ENCODE measurements at places on chromosomes 12 and 14.

DNA sequence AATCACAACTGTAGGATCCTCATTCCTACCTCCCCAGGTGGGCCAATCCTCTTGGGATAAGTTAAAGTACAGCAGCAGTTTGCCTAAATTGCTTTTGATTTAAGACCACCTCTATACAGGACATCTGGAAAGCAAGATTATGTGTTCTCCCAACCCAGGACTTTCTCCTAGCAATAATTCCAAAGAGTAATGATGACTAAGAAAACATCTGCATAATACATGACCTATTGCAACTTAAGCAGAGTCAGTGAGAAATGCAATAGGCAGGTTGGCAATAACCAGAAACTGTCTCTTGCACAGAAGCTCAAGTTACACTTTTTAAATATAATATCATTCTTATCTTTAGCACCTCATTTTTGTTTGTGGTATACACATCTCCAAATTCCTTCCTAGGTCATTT, 275.4 kb downstream of the TRHDE start:
- no peak for DNase-seq

DNA sequence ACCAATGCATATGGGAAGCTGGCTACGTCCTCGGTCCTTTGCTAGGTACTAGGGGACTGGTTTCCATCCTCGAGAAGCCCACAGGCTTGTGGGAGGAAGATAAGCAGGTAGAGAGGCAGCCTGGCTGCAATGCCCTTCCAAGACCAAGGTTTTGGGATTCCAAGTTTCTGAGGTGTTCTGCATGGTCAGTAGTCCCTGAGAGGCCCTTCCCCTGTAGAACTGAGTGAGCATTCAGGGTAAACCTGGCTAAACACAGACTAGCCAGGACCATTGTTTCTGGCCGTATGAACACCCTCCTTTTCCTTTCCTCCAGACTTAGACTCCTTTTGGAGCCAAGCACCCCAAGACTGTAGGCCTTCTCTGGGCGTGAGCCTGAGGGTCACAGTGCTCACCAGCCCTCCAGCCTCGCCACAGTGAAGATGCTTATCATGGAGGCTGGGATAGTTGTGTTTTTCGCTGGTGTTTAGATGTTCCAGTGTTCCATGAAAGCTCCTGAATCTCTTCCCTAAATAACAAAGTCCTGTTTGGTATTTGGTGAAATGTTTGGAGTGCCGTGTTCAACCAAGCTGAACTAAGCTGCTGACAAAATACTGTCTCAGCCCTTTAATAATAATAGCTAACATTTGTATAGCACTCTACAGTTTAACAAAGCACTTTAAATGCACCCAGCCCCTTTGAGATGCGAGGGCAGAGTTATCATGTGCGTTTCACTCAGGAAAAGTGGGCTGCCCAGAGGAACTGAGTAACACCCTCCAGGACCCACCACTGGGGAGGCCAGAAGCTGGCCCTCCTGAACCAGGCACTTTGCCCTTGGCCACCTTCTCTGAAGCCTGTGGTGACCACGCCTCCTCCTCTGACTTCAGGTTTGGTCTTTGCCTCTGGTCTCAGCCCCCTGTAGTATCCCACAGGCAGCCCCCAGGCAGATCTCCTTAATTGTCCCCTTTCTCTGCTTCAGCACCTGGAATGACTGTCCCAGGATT, 284.5 kb downstream of the CACNA1C start:
- DNase-seq, result no peak

DNA sequence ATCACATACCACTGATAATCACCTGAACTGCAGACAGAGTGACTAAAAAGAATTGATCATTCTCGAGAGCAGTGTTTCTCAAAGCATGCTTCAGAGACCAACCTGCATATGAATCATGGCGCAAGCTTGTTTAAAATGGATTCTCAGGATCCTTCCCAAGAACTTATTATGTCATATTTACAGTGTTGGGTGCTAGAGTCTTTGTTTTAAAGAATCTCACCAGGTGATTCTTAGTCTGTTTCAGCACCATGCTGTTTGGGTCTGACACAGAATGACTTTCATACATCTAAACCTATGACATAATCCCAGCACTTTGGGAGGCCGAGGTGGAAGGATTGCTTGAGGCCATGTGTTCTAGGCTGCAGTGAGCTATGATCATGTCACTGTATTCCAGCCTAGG, 31.3 kb upstream of the SSPN start:
- no peak for DNase-seq

- no peak for DNase-seq
Observed at GRCh38 chr14:72902801-72903530, 9.1 kb upstream of the DPF3 start.

DNA sequence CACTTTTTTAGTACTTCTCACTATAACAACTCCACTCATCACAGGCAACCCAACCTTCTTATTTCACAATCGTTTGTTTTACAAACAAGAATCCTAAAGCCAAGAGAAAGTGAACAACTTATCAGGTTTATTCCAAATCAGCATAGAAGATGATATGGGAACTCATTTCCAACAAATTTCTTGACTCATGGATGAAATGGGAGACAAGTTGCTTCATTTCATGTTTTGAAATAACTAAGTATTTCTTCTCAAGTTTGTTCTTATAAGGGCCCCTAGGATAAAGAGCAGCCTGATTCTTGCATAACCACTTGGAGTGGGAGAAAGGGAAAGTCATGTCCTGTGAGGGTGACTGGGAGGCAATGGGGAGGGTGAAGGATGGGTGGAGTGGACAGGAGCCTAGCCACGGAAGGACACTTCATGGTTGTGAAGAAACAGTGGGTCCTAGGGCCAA, 168.3 kb downstream of the DUSP6 start:
- DNase-seq, result no peak

- DNase-seq, result no peak
Observed at GRCh38 chr14:31172084-31172483, 35.5 kb downstream of the HECTD1 start.

GRCh38 chr14:55336162-55336561, 64.9 kb downstream of the FBXO34 start:
- no peak for DNase-seq

DNA sequence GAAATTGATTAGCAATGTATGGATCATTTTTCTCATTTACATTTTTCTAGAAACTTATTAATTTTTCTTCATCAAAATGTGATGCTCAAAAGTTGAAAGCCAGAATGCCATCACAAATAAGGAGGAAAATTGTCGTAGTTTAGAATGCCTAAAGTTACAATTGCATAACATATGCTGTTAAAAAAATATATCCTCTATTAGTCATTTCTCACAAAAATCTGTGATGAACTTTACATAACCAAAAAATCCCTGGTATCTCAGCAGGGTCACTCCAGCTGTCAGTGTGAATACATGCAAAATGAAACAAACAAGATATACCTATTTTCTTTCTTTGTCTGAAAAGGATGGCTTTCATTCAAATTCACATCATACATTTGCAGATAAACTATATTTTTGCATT, 358.9 kb downstream of the PAWR start:
- DNase-seq, result no peak

DNA sequence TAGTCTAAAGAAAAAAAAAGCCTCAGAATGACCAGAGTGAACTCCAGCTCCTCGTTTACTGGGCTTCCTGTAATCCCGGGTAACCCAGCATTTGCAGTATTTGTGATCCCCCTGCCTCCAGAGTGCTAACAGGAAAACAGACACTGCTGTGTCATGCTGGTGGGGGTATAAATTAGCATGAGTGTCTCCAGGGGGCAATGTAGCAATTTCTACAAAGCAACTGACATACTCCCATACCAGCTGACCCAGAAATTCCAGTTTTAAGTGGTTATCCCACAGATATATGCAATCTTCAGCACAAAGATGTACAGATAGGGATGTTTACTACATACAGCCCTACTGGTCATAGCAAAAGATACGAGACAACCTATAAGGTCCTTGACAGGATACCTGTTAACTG, 18.8 kb downstream of the TTC7B start:
- no peak for DNase-seq

DNA sequence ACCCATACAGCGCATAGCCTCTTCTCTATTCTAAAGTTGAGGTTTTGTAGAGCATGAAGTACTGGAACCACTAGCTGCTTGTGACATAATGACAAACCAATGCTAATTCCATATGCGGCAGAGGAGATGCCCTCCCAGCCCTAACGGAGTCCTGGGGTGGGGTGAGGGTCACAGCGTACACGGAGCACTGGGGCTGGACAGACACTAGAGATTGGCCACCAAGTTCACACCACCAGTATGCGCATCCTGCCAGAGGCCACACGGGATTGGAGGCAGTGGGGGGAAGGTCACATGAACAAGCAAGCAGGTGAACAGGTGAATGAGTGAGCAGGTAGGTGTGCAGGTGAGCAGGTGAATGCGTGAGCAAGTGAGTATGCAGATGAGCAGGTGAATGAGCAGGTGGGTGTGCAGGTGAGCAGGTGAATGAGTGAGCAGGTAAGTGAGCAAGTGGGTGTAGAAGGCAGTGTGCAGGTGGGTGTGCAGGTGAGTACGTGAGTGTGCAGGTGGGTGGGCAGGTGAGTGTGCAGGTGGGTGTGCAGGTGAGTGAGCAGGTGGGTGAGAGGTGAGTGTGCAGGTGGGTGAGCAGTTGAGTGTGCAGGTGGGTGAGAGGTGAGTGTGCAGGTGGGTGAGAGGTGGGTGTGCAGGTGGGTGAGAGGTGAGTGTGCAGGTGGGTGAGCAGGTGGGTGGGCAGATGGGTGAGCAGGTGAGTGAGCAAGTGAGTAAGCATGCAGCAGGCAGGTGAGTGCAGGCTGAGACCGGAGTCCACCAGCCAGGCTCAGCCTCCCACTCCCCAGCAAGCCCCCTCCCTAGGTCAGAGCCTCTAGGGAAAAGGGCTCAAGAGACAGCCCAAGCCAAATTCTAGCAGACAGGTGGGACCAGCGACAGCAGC, 52.7 kb downstream of the CCDC85C start:
- no peak for DNase-seq

- no peak for DNase-seq
Observed at GRCh38 chr12:92509156-92509738, 193.5 kb upstream of the PLEKHG7 start.

- DNase-seq, result no peak
Observed at GRCh38 chr12:29552994-29553748, 55.7 kb upstream of the OVCH1 start.

DNA sequence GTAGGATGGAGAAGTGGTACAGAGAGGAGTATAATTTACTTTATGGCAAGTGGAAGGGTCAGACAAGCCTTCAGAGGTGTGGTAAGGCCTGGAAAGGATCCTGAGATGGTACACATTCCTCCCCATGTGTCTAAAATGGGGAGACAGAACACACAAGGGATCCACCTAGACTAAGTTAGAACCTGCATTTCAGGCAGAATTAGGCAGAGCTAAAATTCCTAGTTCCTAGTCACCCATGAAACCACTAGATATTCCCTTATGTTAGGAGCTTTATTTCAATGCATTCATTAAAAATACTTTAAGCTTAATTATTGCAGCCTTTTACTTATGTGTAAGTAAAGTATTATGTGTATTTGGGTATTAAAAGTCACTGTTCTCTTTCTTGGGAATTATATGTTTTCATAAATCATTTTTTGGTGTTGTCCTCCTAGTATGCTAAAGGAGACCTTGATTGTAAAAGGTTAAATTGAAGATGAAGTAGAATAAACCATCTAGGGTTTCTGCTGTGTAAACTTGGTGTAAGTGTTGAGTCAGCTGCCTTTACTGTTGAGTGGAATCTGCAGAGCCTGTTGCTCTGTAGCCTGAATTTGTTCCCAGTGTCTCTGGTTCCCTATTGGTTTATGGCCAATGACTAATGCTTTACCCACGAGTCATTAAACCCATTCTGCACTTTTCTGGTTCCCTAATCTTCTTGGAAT, 423.2 kb downstream of the ATP23 start:
- no peak for DNase-seq

- no peak for DNase-seq
Observed at GRCh38 chr12:69024413-69024812, 91.4 kb upstream of the CPM start.

DNA sequence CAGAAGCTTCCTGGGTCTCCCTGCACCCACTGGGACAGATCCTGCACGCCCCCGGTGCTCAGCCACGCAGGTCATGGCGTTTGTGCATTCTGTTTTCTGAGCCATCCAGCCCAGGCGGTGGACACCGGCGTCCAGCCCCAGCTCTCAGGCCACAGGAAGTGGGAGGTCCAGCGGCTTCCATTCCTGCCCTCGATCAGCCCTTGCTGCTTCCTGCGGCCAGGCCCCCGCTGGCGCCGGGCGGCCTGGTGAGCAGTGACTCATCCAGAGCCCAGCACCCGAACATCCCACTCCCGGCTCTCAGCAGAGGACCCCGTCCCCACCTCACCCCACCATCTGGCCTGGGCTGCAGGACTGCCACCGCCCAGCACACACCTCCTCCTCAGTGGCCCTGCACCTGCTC, 18.0 kb upstream of the NUDT14 start:
- no peak for DNase-seq

GRCh38 chr14:87386524-87386923, 606.5 kb downstream of the GALC start:
- no peak for DNase-seq

DNA sequence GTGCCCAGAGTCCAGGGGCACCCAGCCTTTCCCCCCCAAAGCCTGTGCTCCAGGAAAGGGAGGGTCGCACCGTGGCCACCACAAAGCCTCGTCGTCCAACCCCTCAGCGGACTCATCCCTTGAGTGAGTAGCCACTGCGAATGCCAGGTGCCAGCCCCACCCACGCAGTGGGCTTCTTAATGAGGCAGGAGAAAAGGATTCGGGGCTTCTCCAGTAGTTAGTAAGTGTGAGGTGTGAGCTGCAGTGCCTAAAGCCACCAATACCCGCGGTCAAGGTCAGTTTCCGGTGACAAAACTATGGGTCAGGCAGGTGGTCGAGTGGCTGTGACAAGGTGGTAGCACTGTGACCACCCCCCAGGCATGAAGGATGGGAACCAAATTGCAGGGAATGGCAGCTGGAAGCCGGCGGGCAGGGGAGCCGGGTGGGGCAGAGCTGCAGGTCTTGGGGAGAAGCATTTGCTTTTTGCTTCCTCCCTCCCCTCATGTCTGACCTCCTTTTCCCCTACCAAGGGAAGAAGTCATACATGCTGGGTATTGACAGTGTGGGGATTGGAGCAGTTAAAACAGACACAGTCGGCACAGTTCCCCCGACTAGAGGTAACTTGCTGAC, 8.0 kb downstream of the RAN start:
- DNase-seq, result no peak

GRCh38 chr12:62839869-62840660, 94.9 kb downstream of the PPM1H start:
- no peak for DNase-seq

GRCh38 chr12:3535431-3535841, 44.4 kb downstream of the PRMT8 start:
- DNase-seq, result no peak

DNA sequence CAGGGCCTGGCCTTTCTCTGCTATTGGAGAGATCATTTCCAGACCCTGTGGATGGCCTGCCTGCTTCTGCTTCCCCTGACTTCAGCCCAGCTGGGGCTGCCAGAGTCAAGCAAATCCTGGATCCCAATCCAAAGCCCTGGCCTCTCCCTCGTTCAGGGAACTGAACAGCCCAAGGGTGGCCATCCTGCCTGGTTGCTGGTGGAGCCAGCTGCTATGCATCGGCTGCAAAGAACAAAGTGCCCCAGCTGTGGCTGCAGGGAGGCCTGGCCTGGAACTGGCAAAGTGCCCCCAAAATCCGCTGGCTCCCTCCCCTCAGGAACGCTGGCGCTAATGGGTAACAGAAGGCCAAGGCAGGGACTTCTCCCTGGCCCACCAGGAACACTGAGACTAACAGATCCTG, 56.4 kb downstream of the LRRC74A start:
- no peak for DNase-seq

GRCh38 chr14:24837280-24838046, 203.5 kb upstream of the GZMB start:
- no peak for DNase-seq

GRCh38 chr12:107127482-107128430, 34.4 kb upstream of the CRY1 start:
- DNase-seq, result peak; percentile 83

GRCh38 chr12:102483466-102483865, 3.1 kb upstream of the IGF1 start:
- DNase-seq, result no peak
